ENCODE measurements at places on chromosomes 6 and 20. TPM values are rescaled to one million over a fixed set of nuclear protein-coding genes. Genes with fewer than 3 reads are reported as not detected.

ALDH8A1 gene
- 1.1 TPM for polyA plus RNA-seq

DNA sequence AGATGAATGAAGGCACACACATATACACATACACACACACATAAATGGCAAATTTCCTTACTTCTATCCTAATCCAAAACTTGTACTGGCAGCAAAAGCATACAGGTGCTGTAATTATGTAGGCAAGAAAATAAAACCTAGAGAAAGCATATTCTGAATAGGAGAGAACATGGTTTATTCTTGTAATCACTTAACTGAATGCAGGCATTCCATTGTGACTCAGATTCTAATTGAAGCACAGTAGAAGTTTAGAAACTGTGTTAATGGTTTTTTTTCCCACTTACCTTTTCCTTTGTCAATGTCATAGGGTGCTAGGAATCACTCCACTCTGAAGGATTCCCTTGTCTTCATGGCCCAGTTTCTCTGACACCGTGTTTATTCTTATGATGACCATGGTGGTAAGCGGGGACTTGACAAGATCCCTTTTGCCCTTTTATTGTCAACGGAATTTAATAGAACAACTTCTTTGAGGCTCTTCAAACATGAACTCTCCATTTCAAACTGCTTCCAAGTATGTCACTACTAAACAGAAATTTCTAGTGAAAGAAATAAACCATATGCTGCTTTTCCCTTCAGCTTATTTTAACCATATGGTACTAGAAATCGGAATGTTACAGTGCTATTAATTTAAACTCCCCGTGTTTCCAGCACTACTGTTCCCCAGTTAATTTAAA lies 164.2 kb downstream of the OGFRL1 start:
- DNase-seq = no peak

DNA sequence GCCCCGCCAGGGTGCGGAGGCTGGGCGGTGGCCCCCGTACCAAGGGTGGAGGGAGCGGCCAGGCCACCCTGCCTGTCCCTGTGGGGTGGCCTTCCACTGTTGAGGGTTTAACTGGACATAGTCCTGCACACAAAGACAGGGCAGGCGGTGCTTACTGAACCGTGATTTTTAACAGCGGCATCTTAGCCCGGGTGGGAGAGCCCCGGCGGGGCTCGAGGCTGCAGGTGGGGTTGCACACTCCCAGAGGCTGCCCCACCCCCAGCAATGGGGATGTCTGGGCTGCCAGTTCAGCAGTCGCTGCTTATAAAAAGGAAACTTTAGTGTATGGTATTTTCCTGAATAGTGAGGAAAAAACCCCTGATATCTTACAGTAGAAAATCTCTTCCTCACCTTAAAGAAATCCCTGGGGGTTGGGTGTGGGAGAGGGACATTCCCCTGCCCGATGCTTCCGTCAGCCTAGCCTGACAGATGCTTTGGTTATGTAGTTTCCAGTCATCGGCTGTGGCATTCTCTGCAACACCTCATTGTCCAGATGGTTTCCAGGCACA lies 79.4 kb downstream of the IRF4 start:
- DNase-seq = no peak

DNA sequence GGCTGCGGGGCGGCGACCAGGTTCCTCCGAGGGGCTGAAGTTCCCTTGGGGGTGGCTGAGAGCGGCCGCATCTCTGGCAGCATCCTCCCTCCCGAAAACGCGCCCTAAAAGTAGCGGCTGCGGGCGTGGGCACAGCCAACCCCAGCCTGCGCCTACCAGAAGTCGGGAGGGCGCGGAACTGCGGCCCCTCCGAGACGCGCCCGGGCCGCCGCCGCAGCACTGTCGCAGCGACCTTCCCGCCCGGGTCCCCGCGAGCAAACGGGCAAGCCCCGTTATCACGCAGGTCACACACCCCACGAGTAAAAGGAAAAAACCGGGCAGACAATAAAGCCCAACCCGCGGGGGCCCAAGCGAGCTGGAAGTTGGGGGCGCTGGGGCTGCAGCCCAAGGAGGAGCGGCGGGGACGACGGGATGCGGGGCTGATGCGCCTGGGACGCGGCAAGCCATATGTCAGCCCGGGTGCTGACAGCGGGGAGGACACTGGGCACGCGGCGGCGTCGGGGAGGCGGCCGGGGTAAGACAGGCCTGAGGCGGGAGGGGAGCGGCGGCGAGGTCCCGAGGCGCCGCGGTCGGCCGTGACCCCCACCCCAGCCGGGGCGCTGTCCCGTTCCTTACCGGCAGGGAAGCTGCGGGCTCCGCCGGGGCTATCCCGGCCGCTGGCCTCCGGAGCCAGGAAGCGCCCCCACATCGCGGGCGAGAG lies 659 bp downstream of the CEP85L start:
- peak; percentile 56 for DNase-seq

KCNQ2 gene
- 1.8 TPM for polyA plus RNA-seq

DNA sequence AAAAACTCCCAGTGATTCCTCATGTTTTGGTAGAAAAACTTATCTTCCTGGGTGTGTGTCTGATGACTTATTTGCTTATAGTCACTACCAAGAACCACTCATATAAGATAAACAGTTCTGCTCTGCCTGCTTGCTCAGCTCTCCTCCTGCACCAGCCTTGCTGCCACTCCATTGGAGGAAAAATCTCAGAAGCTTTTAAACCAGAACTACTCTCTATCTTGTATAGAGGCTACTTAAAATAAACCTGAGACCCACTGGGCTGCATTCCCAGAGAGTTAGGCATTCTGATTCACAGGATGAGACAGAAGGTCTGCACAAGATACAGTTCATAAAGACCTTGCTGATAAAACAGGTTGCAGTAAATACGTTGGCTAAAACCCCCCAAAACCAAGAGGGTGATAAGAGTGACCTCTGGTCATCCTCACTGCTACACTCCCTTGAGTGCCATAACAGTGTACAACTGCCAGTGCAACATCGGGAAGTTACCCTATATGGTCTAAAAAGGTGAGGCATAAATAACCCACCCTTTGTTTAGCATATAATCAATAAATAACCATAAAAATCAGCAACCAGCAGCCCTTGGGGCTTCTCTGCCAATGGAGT lies 728.3 kb downstream of the EPHA7 start:
- no peak for DNase-seq

IPCEF1 gene
- polyA plus RNA-seq = 2.0 TPM

LGSN gene
- polyA plus RNA-seq = not detected

GRCh38 chr6:127520066-127520465 lies 931 bp upstream of the MTCL3 start:
- no peak for DNase-seq

ZC3H12D gene
- 0.46 TPM for polyA plus RNA-seq

GRCh38 chr20:40953416-40953815 lies 75.2 kb upstream of the TOP1 start:
- no peak for DNase-seq

CTSA gene
- polyA plus RNA-seq = 68.0 TPM

DNA sequence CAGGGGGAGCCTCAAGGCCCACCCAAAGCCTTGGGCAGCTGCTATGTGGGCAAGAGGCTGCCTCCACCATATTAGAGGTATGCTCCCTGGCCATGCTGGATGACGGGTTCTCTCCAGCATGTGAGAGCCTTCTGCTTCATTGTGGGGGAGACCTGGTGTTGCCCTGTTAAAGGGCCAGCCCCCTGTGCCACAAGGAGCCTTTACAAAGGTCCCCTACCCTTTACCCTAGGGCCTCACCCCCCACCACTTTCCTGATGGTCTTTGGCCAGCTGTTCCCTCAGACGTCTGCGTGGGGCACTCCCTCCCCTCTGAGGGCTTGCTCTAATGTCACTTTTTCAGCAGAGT lies 5.2 kb downstream of the ADIG start:
- DNase-seq = no peak

DNA sequence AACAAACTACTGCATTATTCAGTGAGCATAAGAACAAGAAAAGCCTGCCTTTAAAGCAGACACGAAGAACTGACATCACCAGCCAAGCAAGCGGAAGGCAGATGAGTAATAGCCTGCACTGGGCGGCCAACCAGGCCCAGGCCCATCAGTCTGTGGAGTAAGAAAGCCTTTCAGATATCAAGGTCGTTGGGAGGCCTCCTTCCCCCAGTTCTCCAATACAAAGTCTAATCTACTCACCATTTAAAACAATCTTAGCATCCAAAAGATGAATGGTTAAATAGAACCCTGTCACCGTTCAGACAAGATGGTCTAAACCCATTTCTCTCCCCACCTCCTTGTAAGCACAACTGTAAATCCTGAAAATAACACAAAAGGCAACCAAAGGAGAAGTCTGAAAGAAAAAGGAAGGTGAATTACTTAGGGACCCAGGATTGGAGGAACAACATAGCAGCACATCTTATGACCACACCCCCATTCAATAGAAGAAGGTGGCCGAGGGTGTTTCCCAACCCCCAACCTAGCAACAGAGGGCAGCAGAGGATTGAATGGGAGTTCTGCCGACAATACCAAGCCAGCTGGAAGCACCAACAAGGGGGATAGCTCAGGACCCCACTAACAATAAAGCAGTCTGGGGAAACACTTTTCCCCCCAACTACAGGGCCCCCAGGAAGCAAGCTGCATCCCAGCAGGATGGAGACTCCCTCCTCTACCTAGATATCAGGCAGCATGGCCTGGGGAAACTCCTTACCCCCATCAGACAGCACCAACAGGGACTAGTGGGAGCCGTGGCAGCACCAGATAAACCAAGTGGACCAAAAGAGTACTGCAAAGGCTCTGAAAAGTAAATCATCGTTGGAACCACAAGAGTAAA lies 67.9 kb downstream of the ZHX3 start:
- peak; percentile 58 for DNase-seq

DNA sequence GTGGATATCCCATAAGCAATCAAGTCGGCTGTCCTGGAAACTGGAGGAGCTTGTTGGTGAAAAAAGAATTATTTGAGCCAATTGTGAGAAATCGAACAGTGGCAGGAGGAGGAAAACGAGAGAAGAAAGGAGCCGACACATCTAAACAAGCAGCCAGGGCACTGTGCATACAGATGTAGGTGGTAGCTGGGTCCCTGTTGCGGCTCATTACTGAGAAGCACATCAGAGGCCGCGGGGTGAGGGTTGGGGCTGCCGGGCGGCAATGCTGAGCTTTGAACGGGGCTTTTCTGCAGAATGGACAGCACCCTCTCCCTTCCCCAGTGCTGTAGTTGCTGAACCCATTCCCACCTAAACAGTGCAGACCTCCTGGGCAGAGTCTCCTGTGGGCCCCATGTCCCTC lies 4.1 kb upstream of the LEMD2 start:
- DNase-seq = no peak

NQO2 gene
- 16.4 TPM for polyA plus RNA-seq

HCRTR2 gene
- polyA plus RNA-seq = not detected

GRCh38 chr6:2209226-2209809 lies 36.1 kb downstream of the GMDS start:
- no peak for DNase-seq

RNF182 gene
- polyA plus RNA-seq = 0.66 TPM

GRCh38 chr20:1632178-1632577 lies 12.4 kb upstream of the SIRPB1 start:
- no peak for DNase-seq

GRCh38 chr6:55827818-55828522 lies 47.4 kb downstream of the BMP5 start:
- DNase-seq = no peak

GRCh38 chr20:37902504-37903313 lies at the start of gene VSTM2L:
Gene VSTM2L (plus strand): TSS chr20:37903127. CDS start chr20:37903351, 224 bp downstream.
- no peak for DNase-seq

DNA sequence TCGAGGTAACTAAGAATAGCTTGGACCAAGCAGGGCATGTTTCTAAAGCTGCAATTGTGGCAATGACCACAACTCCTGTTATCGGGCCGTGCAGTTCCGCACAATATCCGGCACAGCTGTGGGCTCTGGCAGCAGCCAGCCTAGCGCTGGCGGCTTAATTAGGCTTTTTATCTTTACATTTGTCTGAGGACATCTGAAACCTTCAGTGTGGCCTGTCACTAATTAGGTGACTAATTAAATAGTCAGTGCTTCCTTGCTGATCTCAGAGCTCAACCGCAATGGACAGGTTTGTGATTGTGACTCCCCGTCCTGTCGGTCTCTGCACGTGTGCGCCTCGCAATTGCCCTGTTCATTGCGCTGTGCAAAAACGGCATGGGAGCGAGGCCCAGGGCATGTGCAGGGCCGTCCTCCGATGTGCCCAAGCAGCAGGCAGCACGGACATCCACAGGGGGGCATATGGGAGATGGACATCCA lies 134.8 kb upstream of the INSM1 start:
- no peak for DNase-seq

- DNase-seq = no peak
Observed at GRCh38 chr6:24069526-24069925, 56.5 kb upstream of the NRSN1 start.

GRCh38 chr20:36251426-36251825 lies 15.1 kb downstream of the AAR2 start:
- DNase-seq = no peak

- no peak for DNase-seq
Observed at GRCh38 chr6:56399250-56399671, 151.9 kb upstream of the COL21A1 start.

DNA sequence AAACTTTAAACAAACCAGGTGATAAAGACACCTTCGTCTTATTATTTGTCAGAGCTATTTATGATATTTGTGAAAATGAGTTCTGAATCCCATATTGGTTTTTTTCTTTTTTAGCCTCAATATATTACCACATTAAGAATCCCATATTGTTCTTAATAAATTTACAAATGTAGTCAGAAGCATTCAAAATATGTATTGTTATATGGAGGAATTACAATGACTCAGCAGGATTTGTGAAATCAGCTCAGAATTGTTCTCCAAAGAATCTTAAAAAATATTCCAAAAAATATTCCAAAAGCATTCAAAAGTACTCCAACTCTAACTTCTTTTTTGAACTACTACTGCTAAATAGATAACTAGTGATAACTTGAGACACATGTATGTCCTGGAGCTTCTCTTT lies 6.5 kb upstream of the ZNF343 start:
- DNase-seq = no peak

DNA sequence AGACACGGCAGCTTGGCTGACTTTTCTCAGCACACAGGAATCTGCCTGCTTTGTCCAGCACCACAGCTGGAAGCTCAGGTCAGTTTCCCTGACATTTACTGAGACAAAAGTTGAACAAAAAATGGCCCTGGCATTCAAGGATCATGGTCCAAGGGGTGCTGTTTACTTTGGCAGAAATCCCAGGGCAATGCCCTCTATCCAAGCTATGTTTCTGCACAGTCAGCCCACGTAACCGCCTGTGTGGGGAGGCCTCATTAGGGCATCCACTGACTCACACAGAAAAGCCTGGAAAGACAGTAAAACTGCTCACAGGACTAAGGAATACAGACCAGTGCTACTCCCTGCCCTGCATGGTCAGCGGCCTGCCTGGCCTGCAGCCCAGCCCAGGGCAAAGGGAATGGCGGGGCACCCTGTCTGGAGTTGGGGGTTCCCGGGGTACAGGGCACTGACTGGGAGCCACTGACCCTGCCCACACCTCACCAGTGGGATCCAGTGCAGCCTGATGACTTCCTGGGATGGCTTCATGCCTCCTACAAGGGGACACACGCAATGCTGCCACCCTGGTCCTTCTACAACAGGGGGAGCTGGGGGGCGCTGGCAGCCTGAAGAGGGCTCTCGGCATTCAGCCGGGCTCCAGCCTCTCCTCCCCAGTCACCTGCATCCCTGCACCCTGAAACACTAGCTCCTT lies 77.1 kb downstream of the NINL start:
- DNase-seq = no peak

HUS1B gene
- polyA plus RNA-seq = not detected

POFUT1 gene
- 30.0 TPM for polyA plus RNA-seq

BPIFB2 gene
- polyA plus RNA-seq = not detected

TPMT gene
- polyA plus RNA-seq = 5.8 TPM

Measured in hindlimb muscle (tissue), 1 donor.